CD8-positive, alpha-beta memory T cell (primary cell): ENCODE measurements at places on chromosomes 12 and 14.

DNA sequence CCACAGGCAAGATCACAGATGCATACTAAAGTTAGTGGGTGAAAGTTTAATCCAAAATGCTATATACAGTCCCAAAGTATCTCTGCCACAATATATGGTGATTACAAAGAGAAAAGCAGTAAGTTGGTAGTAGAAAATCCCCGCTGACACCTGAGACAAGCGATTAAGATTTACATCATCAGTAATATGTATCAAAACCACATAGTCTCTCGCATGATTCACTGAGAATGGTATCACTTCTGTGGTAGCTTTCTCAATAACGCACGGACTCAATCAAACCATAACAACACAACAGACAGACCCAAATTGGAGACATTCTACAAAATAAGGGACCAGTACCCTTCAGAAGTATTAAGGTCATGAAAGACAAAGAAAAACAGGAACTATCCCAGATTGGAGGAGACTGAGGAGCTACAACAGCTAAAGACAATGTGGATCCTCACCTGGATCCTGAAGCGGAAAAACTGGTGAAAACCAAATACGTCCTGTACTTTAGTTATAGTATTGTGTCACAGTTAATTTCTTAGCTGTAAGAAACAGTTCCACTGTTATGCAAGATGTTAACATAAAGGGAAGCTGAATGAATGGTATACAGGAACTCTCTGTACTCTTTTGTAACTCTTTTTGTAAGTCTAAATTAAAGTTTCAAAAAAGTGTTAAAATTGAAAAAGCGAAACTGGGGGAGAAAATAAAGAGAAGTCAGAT lies 51.0 kb downstream of the SPTLC2 start:
- DNase-seq = no peak

- DNase-seq = no peak
These were observed 151.4 kb upstream of the HIF1A start for GRCh38 chr14:61543946-61544345.

DNA sequence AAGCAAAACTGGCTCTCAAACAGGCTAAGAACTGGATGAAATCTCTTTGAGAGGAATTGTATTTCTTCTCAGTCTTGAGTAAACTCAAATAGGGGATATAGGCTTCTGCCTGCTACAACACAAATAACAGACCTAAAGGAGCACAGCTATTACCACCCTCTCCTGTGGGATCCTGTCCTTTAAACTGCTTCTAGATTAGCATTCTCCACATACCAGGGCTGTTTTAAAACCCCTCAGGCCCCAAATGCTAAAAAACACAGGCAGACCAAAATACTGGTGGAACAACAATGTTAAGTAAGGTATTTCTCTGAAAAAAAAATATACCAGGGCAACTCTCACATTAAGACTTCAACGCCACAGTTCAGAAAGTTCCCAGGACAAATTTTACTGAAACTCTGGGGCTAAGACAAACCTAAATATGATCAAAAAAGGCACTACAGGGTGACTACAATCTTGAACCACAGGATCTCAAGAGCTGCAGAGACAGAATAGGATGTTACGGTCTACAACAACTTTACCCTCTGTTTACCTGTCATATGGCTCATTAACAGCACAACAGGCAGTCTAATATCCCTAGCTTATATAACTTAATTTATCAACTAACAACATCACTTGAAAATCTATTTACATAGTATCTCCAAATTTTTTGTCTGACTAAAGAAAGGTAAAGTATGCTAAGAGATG lies 7.2 kb downstream of the CPNE8 start:
- no peak for DNase-seq

GRCh38 chr12:64840119-64840518 lies 15.7 kb downstream of the TBC1D30 start:
- no peak for DNase-seq

DNA sequence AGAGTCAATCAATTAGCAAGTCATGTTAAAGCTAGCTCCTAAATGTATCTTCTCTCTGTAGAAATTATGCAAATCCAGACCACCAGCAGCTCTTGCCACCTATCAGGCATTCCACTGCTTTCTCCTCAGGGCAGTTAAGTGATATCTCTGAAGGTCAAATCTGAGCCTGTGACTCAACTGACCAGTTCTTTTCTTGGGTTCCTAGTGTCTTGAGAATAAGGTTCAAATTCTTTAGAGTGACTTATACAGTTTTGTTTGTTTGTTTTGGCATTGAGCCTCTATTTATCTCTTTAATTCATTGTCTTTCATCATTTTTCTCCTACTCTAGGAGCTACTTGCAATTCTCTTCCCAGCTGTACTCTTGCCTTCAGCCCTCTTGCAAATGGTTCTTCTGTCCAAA lies 2.5 kb upstream of the LRIG3 start:
- DNase-seq = no peak

GRCh38 chr12:47991106-47992061 lies 12.9 kb downstream of the COL2A1 start:
- no peak for DNase-seq

DNA sequence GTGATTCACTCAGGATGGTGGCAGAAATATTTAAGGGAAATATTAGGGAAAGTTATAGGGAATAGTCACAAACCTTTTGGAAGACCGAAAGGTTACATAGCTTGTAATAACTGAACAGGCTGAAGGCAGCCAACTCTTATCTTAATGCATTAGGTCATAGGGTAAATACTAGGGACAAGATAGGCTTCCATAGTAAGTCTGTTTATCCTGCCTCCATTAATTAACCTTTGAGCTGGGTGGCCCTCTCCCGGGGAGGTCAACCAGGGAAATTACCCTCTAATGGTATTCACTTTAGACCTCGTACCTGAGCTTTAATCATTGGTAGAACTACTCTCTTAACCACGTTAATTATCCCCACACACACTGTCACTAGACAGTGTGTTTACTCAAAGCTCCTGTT lies 981.8 kb downstream of the SLC16A7 start:
- no peak for DNase-seq

GRCh38 chr12:32777691-32778175 lies 22.0 kb upstream of the YARS2 start:
- no peak for DNase-seq

GRCh38 chr12:32535288-32535999 lies 136.1 kb downstream of the FGD4 start:
- DNase-seq = no peak

DNA sequence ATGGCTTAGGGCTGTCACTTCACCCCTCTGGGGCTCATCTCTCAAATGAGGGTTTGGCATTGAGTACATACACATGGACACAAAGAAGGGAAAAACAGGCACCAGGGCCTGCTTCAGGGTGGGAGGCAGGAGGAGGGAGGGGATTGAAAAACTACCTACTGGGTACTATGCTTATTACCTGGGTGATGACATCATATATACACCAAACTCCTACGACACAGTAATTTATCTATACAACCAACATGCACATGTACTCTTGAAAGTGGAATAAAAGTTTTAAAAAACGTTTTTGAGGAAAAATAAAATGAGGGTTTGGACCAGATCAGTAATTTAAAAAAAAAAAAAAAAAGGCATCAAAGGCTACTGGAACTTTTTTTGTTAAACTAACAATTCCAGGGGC lies 3.6 kb upstream of the TC2N start:
- no peak for DNase-seq

DNA sequence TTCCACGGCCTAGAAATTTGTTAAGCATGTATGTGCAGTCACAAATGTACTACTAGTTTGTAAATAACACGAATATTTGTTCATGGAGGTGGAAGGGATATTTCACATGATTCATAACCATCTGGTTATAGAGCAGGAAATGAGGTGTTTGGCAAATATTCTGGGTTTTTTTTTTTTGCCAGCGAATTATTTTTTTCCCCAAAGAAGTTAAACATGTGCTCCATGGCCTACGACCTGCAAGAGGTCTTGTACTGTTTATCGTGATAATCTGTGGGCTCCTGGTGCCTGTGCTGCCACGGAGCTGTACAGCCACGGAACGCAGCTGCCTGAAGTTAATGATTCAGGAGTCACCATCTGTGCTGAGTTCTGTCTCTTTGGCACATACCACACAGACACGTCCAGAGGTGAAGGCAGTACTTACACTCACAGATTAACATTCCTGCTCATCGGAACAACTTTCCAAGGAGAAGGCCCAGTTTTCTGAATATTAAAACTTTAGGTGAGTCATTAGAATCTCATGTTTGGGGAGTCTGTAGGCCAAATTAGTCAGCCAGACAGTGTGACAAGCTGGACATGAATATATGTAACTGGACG lies 156.3 kb downstream of the TMX1 start:
- no peak for DNase-seq

- peak; percentile 19 for DNase-seq
These were observed 124.8 kb downstream of the SAMD4A start for GRCh38 chr14:54691525-54692283.

DNA sequence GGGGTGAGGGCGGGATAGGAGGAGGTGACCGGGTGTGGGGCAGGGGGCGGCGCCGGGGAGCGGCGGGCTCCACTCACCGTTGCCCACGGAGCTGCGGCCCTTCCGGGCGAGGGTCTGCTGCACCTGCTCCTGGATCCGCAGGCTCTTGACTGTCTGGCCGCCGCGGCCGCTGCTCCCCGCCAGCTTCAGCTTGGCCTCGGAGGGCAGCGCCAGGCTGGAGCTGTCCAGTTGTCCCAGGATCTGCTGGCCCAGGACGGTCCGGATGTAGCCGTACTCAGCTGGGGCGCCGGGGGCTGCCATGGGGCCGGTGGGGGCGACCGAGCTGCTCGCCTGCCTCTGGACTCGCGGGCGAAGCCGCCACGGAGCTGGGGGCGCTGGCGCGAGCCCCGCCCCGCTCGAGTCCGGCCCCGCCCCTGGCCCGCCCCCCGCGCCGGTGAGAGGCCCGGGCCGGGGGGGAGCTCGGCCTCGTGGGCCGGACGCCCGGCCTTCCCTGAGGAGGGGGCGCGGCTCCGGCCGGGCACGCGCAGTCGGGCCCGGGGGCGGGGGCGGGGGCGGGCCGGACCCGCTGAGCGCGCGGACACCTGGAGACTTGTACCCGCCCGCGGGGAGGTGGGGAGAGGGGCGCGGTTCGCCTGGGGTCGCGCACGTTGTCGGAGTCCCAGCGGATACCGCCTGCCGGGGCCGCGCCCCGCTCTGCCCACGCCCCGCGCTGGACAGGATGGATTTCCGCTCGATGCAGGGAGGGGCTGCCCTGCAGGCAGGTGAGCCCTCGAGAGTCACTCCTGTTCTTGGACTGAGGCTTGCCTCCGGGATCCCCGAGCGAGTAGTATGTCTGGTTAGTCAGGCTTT lies at the start of gene PKP2:
Gene PKP2, minus strand, starts transcription at position 346 of the 849 bp plus-strand sequence. Its CDS starts 46 bp downstream, at position 300.
- no peak for DNase-seq

- DNase-seq = no peak
These were observed 5.6 kb downstream of the MYH6 start for GRCh38 chr14:23402296-23403138.

GRCh38 chr12:46167412-46167811 lies 101.4 kb downstream of the SLC38A1 start:
- DNase-seq = no peak

- DNase-seq = no peak
These were observed 125.2 kb upstream of the CCDC196 start for GRCh38 chr14:66361013-66361412.

DNA sequence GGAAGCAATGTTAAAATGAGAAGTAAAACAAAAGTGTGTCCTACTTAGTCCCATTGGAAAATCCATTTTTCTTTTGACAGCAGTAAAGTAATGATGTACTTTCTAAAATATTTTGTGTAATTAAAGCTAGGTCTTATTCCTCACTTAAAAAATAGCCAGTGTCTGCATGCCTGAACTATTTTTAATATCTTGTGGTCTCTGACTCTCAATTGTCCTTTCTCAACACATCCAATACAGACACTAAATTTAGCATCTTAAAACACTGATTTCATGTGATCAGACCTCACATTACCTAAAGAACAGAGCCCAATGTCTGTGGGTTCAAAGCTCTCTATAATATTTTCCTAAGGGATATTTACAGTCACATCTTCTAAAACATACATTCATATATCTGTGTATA lies 108.0 kb downstream of the DERA start:
- no peak for DNase-seq

- no peak for DNase-seq
These were observed 550.8 kb downstream of the MED13L start for GRCh38 chr12:115726691-115727090.

GRCh38 chr12:63814146-63814772 lies 30.2 kb upstream of the SRGAP1 start:
- DNase-seq = no peak

GRCh38 chr14:30883508-30884294 lies 9.3 kb downstream of the COCH start:
- no peak for DNase-seq

DNA sequence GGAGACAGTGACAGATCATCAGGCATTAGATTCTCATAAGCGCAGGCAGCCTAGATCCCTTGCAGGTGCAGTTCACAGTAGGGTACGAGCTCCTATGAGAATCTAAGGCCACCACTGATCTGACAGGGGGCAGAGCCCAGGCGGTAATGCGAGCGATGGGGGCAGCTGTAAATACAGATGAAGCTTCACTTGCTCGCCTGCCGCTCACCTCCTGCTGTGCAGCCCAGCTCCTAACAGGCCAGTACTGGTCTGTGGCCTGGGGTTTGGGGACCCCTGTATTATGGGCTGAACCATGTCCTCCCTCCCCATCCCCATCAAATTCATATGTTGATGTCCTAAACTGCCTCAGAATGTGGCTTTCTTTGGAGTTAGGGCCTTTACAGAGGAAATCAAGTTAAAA lies 63.2 kb downstream of the NOS1 start:
- DNase-seq = no peak

DNA sequence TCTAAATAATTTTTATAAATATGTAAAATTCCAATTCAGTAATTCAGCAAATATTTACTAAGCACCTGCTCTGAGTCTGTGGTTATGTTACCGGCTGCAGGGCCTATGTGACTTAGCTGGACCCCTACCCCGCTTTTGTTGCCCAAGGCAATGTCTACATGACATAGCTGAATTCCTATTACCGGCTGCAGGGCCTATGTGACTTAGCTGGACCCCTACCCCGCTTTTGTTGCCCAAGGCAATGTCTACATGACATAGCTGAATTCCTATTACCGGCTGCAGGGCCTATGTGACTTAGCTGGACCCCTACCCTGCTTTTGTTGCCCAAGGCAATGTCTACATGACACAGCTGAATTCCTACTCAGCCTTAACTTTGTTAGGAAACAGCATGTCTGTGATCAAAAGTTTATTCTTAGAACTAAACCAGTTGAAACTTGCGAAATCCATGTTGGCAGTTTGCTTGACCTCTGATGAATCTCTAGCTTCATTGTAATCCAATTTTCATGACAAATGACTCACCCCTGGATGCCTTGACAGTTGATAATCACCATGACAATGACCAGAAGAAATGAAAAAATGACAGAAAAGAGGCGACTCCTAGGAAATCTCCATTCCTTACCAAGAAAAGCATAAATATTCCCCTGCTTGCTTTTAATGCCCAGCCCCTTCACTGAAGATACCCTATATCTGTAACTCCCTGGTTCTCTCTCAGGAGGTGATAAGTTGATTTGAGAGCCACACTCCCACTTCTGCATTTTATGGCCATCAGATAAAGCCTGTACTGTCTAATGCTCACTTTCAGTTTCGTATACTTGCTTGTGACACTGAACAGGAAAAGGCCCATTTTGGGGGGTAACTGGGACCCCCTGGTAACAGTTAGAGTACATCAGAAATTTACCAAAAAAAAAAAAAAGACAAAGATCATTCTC lies 148.4 kb upstream of the SYT10 start:
- no peak for DNase-seq
